ENCODE measurements at places on chromosomes 6 and 20. TPM values are rescaled to one million over a fixed set of nuclear protein-coding genes. Genes with fewer than 3 reads are reported as not detected.

The HFE gene
- total RNA-seq: 13.4 TPM

GRCh38 chr6:30721198-30722024 is 1.3 kb downstream of the TUBB start:
- DNase-seq: peak; percentile 75

DNA sequence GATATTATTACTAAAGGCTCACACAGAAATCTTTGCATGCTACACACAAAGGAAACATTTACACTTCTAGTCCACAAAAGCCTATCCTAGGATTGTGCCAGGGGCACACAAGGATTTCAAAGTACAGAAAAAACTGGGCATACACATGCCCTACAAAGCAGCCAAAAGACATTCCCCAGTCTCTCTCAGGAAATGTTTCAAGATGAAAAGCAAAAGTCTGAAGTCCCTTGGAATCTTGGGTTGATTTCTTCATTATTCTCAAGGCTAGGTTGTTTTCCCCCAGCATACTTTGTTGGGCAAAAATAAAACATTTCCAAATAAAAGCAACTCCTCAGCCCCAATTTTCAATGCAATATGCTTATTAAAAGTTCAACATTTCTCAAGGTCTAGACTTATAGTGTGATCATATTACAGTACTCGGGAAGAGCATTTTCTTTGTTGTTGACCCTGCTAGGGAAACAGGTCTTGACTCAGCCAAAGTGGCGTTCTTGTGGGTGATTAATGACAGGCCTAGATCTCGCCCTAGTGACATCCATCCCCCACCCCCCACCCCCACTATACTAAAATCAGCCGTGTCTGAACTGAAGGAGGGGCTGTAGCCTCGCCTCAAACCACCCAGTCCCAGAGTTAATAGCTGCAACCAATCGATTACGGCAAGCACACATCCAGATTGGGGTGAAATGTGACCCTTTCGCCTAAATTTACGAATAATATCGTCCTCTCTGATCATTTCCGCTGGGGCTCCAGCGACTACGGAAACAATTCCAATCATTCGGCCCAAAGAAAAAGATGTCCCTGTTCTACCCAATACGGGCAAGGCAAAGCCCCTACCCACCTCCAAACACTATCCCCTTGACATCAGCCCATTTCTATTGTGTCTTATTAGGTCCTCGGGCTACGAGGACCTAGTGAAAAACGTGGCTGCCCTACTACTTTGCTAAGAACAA is 1.4 kb downstream of the AKIRIN2 start:
- peak; percentile 49 for DNase-seq

- no peak for DNase-seq
Measured at GRCh38 chr6:24761851-24762250, 12.9 kb upstream of the GMNN start.

- DNase-seq: no peak
Measured at GRCh38 chr20:31537116-31537871, 23.1 kb downstream of the HM13 start.

DNA sequence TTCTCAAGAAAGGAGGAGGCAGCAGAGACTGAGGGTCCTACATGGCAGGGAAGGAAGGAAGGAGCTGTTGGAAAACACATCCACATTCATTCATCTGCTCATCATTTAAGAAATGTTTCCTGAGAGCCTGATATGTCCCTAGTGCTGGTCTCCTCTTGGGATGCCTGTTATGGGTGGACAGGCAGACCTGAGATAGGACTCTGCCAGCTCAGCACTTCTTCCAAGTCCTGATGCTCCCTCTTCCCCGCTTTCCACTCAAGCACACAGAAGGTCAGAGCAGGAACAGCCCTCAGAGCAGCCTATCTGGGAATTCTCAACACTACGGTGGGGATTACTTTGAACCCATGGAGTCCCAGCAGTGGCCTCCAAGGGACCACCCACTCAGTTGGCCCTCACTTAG is 8.0 kb upstream of the SIRPD start:
- DNase-seq: no peak

- peak; percentile 33 for DNase-seq
Measured at GRCh38 chr6:148166339-148166968, 176.2 kb upstream of the SASH1 start.

GRCh38 chr6:11462742-11463397 is 74.7 kb upstream of the TMEM170B start:
- no peak for DNase-seq

GRCh38 chr6:41336824-41337223 is 1.4 kb downstream of the NCR2 start:
- DNase-seq: no peak

The RWDD2A gene
- total RNA-seq: 1.6 TPM

DNA sequence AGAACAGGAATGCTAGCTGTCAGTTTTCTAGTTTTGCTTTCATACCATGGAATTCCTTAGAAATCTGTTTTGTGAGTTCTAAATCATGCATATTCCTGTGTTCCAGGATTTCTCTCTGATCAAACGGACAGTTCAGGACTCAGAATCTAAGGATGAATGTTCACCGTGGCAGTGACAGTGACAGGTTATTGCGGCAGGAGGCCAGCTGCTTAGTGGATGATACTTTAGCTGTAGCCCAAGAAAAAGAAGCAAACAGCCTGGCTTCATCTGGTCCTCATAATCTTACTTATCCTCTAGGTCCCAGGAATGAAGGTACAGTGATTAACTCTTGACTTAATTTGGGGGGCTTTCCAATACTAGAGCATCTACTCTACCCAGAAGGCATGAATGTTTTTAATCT is 27.1 kb downstream of the KCTD20 start:
- DNase-seq: no peak

The PDRG1 gene
- 4.4 TPM for total RNA-seq

DNA sequence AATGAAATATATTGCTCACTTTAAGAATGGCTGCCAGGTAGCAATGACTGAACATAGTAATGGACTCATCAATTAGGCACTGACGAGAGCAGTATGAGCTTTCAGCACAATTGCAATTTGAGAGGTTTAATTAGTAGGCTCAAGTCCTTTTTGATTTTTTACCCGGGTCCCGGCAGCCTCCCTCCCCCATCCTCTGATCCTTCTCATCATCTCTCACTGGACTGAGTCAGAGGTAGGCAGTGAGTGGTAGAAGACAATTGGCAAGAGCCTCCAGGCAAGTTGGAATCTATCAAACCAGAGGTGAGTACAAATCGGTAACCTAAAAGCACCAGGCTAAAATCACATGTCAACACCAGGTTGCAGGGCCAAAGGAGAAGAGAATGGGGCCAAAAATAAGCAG is 107.9 kb downstream of the DCDC2 start:
- no peak for DNase-seq

GRCh38 chr6:170024940-170025339 is 265.9 kb downstream of the DLL1 start:
- peak; percentile 68 for DNase-seq

The POM121L2 gene
- not detected for total RNA-seq

GRCh38 chr6:78771586-78771985 is 95.8 kb upstream of the IRAK1BP1 start:
- no peak for DNase-seq

- peak; percentile 59 for DNase-seq
Measured at GRCh38 chr6:45608252-45608913, 230.6 kb upstream of the SUPT3H start.
